Common myeloid progenitor, CD34-positive (primary cell): ENCODE measurements at places on chromosomes 11 and 22.
A peak's percentile ranks its signal among the peaks of the same experiment; 100 is the strongest.

DNA sequence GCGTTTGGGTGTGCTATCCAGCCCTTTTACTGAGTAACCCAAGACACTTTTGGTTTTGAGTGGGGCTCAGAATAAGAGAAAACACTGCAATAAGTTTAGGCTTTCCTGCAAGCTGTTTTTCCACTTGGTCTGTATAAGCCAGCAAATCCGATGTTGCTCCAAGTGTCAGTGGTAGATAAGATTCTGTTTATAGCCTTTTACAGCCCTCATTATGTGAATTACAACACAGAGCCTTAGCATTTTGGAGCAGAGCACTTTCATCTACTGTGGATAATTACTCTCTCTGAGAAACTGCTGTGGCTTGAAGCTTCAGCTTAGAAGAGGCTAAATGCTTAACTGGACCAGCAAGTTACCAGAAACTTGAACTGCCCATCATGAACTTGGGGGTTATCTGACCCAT is 601.1 kb downstream of the JRKL start:
- H3K36me3 ChIP-seq: no peaks in the 10 kb centered on the region
- no peak overlapping the region for H3K27ac ChIP-seq
- no peaks in the 10 kb centered on the region for H3K4me1 ChIP-seq
- DNase-seq: no peak
- H3K4me3 ChIP-seq: no peak overlapping the region
- no peaks in the 10 kb centered on the region for H3K27me3 ChIP-seq

- DNase-seq: peak; percentile 23
- H3K27ac ChIP-seq: no peak overlapping the region
- peaks cover 3% of the 10 kb centered on the region for H3K36me3 ChIP-seq
- no peak overlapping the region for H3K4me3 ChIP-seq
These were observed 532 bp upstream of the VSIG2 start for GRCh38 chr11:124752471-124753102.

DNA sequence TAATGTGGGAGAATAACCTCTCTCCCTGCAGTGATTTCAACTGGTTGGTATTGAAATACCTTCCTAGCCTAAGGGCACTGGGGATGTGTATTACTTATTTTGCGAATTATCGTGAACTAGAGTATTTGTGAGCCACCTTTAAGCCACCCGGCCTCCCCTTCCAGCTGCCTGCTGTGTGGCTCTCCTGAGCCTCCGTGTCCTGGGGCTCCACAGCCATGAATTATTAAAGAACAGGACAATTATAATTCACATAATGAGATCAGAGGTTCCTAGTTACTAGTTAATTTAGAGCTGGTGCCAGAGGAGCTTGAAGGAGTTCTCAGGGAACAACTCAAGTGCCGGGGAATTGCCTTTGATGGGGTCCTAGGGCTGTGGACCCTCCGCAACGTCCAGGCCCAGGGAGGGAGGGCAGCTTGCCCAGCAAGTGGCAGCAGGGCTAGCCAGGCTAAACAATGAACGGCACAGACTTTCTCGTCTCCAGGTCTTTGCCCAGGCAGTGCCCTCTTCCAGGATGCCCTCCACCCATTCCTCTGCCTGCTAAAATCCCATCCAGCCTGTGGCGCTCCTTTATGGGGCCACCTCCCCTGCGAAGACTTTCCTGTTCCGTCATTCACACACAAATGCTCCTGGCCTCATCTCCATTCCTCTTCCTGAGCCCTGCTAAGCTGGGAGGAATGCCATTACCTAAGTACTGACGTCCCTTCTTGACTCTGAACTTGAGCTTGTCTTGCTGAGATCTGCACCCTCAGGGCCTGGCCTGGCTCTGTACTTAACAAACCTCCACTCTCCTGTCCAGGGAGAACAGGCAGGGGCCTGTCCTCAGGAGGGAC is 91.5 kb downstream of the RTL6 start:
- DNase-seq: no peak
- no peaks in the 10 kb centered on the region for H3K36me3 ChIP-seq
- no peaks in the 10 kb centered on the region for H3K27me3 ChIP-seq
- no peaks in the 10 kb centered on the region for H3K4me1 ChIP-seq
- no peak overlapping the region for H3K27ac ChIP-seq
- no peak overlapping the region for H3K4me3 ChIP-seq

GRCh38 chr11:74212533-74212932 is 41.4 kb downstream of the PPME1 start:
- H3K4me1 ChIP-seq: no peaks in the 10 kb centered on the region
- H3K36me3 ChIP-seq: peaks cover 57% of the 10 kb centered on the region
- H3K27ac ChIP-seq: no peak overlapping the region

- no peak overlapping the region for H3K27ac ChIP-seq
- H3K36me3 ChIP-seq: no peaks in the 10 kb centered on the region
- H3K4me1 ChIP-seq: peaks cover 10% of the 10 kb centered on the region
- no peaks in the 10 kb centered on the region for H3K27me3 ChIP-seq
- no peak overlapping the region for H3K4me3 ChIP-seq
These were observed 2.3 kb downstream of the TMEM86A start for GRCh38 chr11:18700872-18701271.

DNA sequence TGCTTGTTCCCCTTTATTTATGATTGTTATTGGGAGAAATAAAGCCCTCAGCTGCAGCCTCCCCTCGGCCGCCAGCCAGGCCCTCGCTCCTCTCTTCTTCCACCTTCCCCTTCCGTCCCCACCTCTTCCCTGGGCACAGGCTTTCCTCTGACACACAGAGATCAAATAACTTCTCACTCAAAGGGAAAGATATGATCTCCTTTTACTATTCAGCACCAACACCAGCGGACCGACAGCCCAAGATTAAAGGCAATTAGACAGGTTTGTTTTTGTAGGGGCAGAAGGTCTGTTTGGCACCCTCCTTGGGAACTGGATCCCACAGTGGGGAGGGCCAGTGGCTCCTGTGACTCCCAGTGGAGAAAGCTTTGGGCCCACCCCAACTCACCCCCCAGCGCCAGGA is 23.0 kb downstream of the NECTIN1 start:
- H3K36me3 ChIP-seq: no peaks in the 10 kb centered on the region
- no peak overlapping the region for H3K4me3 ChIP-seq
- H3K27ac ChIP-seq: no peak overlapping the region
- DNase-seq: no peak
- H3K27me3 ChIP-seq: no peaks in the 10 kb centered on the region

DNA sequence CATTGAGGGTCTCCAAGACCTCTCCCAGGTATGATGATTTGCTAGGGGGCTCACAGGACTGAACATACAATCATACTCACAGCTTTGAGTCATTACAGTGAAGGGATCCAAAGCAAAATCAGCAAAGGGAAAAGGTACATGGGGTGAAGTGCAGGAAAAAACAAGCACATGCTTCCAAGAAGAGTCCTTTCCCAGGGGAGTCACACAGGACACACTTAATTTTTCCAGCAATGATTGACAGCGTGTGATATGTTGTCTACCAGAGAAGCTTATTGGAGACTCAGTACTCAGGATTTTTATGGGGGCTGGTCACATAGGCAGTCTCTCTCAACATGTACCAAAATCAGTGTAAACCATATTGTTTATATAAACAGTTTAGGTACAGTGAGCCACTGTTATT is 25.3 kb downstream of the CUL5 start:
- H3K27ac ChIP-seq: peak overlapping the region; percentile 4
- H3K4me3 ChIP-seq: no peak overlapping the region
- no peaks in the 10 kb centered on the region for H3K4me1 ChIP-seq
- no peaks in the 10 kb centered on the region for H3K27me3 ChIP-seq

DNA sequence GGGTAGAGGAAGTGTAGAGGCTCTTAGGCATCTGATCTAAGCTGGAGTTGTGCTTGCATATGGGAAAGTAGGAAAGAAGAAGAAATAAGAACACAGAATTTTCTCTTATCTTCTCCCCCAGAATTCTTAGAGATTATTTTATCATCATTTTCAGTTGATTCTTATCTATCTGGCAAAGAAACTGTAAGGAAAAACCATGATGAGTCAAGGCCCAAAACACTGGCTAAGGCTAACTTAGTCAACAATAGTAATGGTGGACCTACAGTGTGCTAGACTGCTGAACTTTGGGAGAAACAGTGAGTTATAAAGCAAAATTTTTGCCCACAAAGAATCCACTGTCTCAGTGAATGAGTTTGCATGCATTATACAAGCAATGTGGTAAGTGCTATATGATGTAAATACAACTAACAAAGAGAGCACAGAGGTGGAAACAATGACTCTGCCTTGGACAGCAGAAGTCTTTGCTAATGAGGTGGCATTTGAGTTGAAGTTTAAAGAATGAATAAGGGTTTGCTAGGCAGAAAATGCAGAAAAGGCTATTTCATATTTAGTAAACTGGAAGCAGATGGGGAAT is 344.5 kb upstream of the PLET1 start:
- H3K27me3 ChIP-seq: no peaks in the 10 kb centered on the region
- no peak overlapping the region for H3K4me3 ChIP-seq
- no peaks in the 10 kb centered on the region for H3K4me1 ChIP-seq
- no peaks in the 10 kb centered on the region for H3K36me3 ChIP-seq
